ENCODE measurements at places on chromosomes 1 and 21. TPM values are rescaled to one million over a fixed set of nuclear protein-coding genes. Genes with fewer than 3 reads are reported as not detected.

TRIM46 gene
- total RNA-seq: not detected

- no peak for DNase-seq
Observed at GRCh38 chr1:229325853-229326487, 16.9 kb downstream of the CCSAP start.

GRCh38 chr1:24827379-24828135, 82.3 kb downstream of the CLIC4 start:
- DNase-seq: no peak

DNA sequence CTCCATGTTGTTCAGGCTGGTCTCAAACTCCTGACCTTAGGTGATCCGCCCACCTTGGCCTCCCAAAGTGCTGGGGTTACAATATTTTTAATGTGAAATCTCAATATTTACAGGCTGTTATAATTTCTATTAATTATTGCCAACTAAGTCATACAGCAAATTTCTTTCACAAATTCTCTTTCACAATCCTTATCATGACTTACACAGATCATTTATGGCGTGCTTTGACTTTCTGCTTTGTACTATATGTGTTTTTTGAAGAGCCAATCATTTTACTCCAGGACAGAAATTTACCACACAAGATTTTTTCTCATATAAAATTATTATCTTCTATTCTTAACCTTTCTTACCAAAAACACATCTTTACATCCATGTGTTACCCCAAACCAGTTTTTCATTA, 1729.9 kb downstream of the NCAM2 start:
- DNase-seq: no peak

ENAH gene
- 112 TPM for total RNA-seq

DNA sequence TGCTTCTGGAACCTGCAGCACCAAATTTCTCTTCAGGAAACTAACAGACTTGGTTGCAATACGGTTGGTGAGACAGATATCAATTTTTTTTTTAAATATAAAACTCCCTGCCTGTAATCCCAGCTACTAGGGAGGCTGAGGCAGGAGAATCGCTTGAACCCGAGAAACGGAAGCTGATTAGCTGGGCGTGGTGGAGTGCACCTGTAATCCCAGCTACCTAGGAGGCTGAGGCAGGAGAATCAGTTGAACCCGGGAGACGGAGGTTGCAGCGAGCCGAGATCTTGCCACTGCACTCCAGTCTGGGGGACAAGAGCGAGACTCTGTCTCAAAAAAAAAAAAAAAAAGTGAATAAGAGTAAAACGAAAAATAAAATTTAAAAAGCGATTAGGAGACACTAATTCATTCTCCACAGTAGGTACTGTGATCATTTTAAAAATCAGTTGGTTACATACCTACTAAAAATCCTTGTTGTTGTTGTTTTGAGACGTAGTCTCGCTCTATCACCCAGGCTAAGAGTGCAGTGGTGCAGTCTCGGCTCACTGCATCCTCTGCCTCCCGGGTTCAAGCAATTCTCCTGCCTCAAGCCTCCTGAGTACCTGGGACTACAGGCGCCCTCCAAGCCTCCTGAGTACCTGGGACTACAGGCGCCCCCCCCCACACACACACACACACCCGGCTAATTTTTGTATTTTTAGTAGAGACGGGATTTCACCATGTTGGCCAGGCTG, 796 bp upstream of the RBM8A start:
- no peak for DNase-seq

DNA sequence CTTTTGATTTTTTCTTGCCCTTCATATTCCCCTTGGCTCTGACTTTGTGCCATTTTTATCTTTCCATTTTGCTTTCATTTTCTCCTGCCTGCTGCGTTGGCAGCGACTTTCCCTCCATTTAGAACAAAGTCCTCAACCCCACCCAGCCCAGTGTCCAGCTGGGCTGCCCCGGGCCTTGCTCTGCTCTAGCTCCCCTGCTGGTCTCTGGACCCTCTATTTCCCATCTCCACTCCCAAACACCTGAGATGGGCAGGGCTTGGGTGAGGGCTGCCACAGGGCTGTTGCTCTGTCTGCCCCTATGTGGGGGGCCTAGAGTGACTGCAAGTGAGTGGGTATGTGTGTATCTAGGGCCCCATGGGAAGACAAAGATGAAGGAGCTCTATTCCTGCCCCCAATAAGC, 7.3 kb upstream of the ADAM15 start:
- no peak for DNase-seq

- DNase-seq: peak; percentile 65
Observed at GRCh38 chr1:205998457-205999241, 4.5 kb downstream of the RAB7B start.

RIPK4 gene
- not detected for total RNA-seq

DNA sequence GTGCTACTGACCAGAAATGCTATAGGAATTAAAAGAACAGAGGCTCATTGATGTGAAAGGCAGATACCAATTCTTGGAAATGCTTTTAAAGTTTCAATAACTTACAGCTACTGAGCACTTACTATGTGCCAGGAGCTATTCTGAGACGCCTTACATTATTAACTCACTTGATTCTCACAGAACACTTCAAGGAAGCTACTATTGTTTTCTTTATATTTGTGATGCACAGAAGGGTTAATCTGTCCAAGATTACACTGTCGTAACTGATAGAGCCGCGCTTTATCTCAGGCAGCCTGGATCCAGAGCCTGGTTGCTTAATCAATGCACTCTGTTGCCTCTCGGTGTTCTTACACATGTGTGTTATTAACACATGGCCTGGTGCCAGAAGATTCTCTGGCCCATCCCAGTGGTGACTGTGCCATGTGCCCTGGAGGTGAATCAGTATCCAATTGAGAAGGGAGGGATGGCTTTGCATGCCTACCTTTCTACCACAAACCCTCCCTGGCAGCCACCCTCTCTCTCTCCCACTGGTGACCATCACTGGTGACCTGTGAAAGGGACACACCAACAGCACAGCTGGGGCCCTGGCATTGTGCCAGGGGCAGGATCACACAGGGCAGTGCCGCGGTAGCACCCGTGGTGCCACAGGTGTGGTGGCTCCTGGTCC, 8.8 kb downstream of the FMO1 start:
- DNase-seq: no peak

KCNA2 gene
- total RNA-seq: 2.9 TPM

DNA sequence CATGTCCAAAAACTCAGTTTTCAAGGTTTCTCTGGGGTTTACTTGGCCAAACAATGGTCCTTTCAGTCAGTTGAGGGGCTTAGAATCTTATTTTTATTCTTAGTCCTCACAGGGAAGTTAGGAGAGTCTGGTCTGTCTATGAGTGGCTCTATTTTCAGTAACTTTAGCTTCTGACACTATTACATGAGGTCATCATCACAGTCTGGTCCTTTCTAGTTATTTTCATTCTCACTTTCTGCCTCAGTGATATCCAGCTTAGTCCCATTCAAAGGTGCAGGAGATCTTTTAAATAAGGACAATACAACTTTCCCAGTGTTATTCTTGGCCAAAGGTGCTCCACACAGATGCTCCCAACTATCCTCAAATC, 30.0 kb upstream of the FGGY start:
- no peak for DNase-seq

DNA sequence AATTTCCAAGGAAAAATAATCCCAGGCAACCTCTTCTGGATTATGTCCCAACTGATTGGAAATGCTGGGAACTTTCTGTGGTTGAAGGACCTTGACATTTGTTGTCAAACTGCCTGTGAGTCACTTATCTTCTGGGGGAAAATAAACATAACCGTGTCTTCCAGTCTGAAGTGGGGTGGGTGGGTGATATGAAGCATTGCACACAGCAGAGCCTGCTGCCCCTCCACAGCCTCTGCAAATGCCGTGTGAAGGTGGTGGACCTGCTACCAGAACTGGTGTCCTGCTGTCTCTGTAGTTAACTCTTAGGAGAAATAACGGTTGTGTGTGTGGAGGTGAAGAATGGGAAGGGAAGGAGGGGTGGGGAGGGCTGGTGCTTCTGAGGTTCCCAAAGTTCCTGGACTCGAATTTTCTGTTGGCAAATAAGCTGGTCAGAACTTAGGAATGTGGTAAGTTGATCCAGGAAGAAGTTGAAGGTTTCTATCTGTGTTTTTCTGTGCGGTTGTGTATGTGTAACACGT, 23.2 kb downstream of the GALNT2 start:
- DNase-seq: no peak

- DNase-seq: no peak
Observed at GRCh38 chr1:54680387-54680786, 35.3 kb upstream of the TTC4 start.

TFB2M gene
- total RNA-seq: 33.1 TPM

FBXO2 gene
- 6.1 TPM for total RNA-seq

GRCh38 chr1:40244138-40244744, 3.5 kb upstream of the TMCO2 start:
- DNase-seq: no peak

SAMD13 gene
- 3.1 TPM for total RNA-seq

DNA sequence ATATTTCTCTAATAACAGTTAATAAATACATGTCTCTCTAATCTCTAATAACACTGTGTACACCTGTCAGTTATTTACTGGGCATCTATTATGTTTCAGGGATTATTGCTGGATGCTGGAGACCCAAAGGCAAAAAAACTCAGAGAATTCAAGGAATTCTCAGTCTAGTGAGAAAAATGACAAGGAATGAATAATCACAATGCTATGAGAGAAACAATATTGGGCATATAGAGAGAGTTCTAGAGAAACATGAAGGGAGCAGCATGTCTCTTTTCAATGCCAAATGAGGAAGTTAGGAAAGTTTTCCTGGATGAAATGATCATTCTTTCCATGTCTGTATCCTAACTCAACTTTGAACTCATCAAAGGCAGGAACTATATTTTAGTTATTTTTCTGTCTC, 82.8 kb downstream of the TNFSF18 start:
- DNase-seq: no peak

DNA sequence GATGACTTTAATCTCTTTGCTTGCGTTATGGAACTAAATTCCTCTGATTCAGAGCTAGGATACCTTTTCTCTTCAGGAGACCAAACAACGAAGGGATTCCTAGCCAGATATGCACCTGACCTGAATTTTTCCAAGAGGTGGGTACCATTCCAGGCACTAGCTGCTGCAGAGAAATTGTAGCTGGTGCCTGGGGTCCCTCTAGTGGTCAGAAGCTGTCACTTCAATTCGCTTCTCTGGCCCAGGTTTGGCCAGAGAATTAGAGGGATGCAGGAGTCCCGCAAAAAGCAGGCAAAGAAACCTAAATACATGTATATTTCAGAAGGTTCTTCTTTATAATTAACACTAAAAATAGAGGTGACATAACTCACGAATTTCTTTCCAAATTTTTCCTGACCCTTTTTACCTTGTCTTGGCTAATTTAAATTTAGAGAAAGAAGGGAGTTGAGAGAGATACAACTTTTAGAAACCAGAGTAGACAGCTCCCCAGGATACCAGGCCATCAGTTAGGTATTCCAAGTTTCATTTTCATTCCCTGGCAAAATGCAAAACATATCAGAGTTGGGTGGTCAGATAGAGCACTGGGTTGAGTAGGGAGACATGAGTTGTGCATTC, 9.6 kb downstream of the ACKR1 start:
- DNase-seq: no peak

OR10Z1 gene
- total RNA-seq: not detected

- no peak for DNase-seq
Observed at GRCh38 chr1:40622936-40623629, 42.4 kb downstream of the RIMS3 start.

GRCh38 chr1:201358596-201358995, 18.9 kb downstream of the TNNT2 start:
- no peak for DNase-seq

DNA sequence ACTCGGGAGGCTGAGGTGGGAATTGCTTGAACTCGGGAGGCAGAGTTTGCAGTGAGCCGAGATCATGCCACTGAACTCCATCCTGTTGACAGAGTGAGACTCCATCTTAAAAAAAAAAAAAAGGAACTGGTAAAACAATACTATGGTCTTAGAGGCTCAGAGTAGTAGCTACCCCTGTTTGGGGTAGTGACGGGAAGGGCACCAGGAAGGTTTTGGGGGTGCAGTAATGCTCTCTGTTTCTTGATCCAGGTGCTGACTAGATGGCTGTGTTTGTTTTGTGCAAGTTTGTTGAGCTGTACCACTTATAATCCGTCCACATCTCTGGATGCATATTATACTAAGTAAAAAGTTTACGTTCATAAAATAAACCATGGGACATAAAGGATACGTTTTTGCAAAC, 765.8 kb upstream of the TPTE start:
- DNase-seq: no peak

- DNase-seq: no peak
Observed at GRCh38 chr1:206584683-206585082, 27.6 kb downstream of the EIF2D start.

DNA sequence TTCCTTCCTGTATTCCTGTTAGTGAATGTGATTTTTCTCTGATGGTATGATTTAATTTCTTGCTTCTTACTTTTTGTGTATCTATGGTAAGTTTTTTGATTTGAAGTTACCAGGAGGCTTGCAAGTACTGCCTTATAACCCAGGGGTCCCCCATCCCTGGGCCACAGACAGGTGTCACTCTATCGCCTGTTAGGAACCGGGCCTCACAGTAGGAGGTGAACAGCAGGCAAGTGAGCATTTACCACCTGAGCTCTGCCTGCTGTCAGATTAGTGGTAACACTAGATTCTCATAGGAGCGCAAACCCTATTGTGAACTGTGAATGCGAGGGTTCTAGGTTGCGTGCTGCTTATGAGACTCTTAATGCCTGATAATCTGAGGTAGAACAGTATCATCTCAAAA, 143.3 kb downstream of the RPS6KC1 start:
- no peak for DNase-seq

DNA sequence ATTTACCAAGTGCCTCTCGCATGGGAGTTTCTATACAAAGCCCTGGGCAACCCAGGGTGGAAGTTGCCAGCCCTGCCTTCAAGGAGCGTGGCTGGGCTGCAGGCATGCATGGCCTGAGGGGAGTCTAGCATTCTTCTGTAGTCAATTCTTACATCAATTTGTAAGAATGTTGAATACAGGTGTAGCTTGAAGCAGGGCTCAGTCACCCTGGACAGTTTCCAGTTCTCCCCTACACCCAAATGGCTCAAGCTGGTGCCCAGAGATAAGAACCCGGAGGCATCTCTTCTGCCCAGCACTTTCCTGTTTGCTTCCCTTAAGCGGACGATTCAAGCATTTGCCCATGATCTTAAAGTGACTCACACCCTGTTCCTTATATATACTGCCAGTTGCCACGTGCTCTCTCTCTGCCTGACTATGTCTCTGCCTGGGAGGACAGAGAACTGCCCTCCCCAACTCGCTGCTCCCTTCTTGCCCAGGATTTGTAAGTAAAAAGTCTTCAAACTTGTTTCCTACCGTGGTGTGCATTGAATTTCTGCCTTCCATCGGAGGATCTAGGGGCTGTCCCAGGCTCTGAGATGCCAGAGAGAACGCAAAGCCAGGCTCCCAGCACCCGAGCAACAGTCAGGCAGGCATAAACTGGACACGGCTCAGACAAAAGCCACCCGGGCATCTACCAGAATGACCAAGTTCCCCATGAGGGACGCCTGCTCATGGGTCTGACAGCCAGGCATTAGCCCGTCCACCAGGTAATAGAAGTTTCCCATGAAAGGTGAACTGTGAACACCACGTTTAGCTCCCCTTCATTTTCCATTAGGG, 50.9 kb upstream of the AJAP1 start:
- DNase-seq: no peak
